ENCODE measurements at places on chromosomes 4 and X.

- no peak for DNase-seq
Measured at GRCh38 chr4:136939781-136940180, 592.5 kb downstream of the PCDH18 start.

GRCh38 chr4:147780137-147780777 lies 48.4 kb downstream of the ARHGAP10 start:
- no peak for DNase-seq

GRCh38 chrX:154030266-154030665 lies 10.6 kb upstream of the IRAK1 start:
- DNase-seq = no peak

DNA sequence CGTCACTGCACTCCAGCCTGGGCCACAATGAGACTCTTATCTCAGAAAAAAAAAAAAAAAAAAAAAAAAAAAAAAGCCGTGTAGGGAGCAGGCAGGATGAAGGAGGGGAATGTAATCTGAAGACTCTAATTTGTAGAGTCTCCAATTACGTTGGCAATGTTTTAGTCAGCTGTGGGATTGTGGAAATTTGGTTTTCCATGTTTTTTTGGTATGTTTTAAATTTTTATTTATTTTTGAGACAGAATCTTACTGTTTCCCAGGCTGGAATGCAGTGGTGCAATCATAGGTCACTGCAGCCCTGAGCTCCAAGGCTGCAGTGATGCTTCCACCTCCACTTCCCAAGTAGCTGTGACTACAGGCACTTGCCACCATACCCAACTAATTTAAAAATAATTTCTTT lies 56.5 kb downstream of the NSD2 start:
- no peak for DNase-seq

Measured in GM18507 (cell line).